ENCODE measurements at places on chromosomes 2 and 18.

DNA sequence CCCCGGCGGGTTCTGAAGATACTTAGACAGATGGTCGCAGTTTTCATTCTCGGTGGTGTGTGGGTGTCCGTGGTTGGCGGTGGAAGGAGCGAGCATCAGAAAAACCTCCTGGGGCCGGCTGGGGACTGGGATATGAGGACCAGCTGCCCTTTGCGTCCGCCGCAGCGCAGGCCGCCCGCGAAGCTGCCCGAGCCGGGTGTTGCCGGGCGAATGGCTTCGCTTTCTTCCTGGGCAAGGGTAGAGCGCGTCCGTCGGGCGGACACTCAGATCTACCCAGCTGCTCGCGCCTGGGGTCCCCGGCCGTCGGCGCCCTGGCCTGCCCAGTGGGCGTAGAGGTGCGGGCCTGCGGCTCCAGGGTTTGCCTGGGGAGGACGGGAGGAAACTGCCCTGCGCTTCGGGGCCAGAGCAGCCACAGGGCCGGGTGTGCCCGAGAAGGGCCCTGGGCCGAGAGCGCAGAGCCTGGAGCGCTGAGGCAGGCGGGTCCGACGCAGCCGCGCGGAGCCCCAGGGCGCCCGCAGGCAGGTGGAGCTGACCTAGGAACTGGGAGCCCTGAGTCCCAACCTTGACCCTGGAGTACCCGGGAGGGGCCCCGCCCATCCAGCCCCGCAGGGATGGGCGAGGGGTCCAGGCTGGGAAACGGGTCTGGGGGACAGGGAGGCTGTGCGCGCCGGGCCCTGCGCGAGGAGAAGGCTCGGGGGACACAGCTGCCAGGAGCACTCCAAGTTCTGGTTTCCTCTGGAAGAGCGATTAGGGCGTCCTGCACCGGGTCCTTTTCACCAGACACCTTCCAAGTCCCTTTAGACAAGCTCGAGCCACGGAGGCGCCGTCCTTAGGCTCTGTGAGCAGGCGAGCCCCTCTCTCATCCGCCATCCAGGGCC, 1.3 kb downstream of the TWIST2 start:
- peak; percentile 61 for DNase-seq

- DNase-seq: peak; percentile 66
Measured at GRCh38 chr18:78981394-78981831, 1.8 kb downstream of the SALL3 start.

GRCh38 chr2:172962824-172963223, 112.8 kb upstream of the MAP3K20 start:
- no peak for DNase-seq

DNA sequence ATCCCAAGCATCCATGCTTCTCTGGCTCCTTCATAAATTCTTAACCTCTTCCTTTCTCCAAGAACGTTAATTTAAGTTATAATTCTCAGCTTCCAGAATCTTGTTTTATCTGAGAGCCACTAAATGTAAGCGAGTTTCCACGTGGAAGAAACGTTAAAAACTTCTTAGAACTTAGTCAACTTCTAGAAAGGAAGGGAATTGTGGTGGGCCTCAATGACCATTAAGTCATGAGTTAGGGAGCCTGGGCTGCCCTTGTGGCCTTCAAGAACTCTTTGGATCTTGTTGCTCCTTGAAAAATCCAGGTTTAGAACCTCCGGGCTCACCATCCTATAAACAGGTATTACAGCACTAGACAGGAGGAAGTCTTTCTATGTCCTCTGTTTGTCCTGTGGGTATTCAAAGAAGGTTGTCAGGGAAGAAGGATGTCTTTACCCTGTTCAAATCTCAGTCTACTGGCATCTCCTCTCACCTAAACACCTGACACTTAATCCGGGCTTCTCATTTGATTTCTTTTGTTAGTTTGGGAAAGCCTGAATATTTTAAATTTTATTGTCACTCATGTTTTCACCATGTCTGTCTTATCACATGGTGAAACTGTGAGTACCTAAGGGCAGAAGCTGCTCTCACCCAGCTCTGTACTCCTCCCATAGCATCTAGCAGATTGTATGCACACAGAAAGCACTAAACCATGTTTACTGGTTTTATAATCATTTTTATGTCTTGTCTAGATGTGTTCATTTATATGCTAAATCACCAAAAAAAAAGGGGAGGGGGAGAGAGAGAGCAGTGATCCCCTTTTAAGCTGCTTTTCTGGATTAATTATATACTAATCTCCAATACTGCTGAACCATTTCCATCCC, 6.3 kb downstream of the RND3 start:
- DNase-seq: no peak

- DNase-seq: no peak
Measured at GRCh38 chr2:219269362-219270054, 9.7 kb upstream of the DNAJB2 start.

DNA sequence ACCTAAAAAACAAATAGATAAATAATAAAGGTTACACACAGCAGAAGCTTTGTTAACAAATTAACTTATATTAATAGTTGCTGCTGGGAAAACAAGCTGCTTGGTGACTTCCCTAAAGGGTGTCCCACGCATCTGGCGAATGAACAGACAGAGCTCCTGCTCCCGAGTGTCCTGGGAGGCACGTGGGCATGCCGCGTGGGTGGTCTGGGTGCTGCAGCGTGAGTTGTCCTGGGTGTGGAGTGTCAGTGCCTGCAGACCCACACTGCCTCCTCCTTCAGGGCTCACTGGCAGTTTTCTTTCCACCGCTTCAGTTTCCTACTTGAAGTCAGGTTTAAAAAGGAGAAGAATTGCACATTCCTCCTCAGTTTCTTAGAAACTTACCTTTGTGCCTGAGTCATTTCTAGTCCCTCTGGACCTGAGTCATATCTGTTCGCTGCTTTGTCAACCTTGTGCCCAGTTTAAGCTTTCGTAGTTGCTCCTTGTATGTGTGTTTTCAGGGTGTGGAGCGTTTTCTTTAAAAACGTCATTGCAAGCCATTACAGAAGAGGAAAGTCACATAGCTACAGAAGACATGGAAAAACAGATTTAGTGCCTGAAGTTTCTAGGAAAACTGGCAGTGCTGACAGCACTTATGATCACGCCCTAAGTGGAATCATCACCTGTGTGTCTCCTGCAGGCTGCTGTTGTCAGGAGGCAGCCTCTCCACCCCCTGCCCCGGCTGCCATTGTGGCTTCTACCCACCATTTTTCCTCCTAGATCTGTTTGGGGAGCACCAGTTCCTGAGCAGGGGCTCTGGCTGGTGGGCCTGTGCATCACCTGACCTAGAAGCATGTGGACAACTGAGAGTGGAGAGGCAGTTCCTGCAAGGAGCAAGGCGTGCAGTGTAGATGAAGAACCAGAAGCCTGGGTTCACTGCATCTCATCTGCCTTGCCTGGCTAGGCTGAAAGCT, 24.5 kb downstream of the IMPA2 start:
- DNase-seq: no peak
